ENCODE measurements at places on chromosomes 3 and 15.

GRCh38 chr15:68405378-68406250 is 26.3 kb downstream of the ITGA11 start:
- no peak for DNase-seq

DNA sequence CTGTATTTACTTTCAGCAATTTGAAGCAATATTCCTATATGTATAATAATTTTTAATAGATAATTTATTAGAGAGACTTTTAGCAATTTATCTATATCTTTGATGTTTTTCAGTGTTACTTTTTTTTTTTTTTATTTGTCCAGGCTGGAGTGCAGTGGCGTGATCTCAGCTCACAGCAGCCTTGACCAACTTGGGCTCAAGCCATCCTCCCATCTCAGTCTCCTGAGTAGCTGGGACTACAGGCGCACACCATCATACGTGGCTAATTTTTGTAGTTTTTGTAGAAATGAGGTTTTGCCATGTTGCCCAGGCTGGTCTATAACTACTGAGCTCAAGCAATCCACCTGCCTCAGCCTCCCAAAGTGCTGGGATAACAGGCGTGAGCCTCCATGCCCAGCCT is 25.3 kb upstream of the SLTM start:
- no peak for DNase-seq

- no peak for DNase-seq
These were observed 19.3 kb upstream of the NRROS start for GRCh38 chr3:196620161-196620604.

- no peak for DNase-seq
These were observed 457.5 kb upstream of the ALCAM start for GRCh38 chr3:104909198-104909597.

DNA sequence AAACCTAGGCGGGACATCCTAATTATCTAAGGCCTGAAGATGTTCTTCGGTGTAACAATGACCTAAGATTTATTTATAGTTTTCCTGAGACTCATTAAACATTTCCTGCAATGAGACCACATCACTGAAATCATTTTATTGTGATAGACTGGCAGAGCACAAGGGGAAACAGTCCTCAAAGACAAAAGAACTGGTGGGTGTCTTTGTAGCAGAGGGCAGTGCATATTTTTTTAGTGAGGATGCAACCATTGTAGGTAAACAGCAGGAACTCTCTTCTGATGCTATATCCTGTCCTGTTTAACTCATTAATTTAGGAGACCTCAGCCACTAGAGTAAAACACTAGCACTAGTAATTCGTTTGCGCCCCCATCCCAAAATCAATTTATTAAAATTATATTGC is 100.0 kb downstream of the MAGI1 start:
- DNase-seq, result no peak

GRCh38 chr3:126982126-126982470 is 817 bp upstream of the PLXNA1 start:
- peak; percentile 69 for DNase-seq

DNA sequence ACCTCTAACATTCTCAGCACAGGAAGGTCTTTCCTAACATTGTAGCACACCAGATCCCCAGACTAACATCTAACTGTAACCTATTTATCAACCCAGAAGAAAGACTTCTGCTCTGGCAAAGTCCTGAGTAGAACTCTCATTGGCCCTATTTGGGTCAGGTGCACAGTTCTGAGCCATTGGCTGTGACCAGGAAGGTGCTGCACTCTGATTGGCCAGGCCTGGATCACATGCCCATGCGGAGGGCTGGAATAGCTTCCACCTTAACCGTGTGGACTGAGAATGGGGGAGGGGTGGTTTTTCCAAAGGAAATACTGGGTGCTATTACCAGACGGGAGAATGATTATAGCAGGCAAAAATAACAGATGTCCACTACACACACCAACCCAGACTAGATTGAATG is 11.5 kb downstream of the FEZF2 start:
- no peak for DNase-seq

DNA sequence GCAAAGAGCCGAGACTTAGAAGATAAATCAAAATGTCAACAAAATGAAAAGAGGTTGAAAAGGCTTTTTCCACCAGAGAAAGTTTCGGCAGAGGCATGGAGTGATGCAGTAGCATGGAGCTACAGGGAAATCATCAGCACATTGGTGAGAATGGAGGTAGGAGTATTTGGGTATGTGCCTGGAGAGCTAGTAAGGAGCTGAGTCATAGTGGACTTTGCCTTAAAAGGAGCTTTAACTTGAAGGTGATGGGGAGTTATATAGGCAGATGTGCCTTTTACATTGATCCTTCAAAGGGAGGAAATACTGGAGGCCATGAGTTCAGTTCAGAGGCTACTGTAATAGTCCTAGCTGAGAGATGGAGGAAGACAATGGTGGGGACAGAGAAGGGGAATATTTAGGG is 44.3 kb downstream of the IL5RA start:
- DNase-seq, result no peak

- no peak for DNase-seq
These were observed 37.8 kb downstream of the CCNL1 start for GRCh38 chr3:157122116-157122515.

- DNase-seq, result no peak
These were observed 148.4 kb downstream of the TNIK start for GRCh38 chr3:171311784-171312183.

GRCh38 chr3:72973031-72973723 is 23.4 kb upstream of the PPP4R2 start:
- no peak for DNase-seq

DNA sequence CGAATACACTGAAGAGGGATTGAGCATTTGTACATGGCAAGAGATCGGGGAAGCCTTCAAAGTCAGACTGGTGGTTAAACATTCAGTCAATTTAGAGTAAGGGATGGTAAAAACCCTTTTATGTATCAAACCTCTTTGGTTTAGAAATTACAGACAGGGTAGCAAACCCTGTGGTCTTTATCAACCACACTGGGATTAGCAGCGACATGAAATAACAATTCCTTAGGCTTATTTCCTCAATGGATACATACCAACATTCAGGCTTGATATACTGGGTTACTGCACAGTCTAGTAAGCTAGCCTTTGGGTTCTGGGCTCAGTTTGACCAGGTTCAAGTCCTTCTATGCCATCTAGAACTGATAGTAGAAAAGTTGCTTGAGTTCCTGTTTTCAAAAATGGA is 127.4 kb downstream of the THRB start:
- no peak for DNase-seq

DNA sequence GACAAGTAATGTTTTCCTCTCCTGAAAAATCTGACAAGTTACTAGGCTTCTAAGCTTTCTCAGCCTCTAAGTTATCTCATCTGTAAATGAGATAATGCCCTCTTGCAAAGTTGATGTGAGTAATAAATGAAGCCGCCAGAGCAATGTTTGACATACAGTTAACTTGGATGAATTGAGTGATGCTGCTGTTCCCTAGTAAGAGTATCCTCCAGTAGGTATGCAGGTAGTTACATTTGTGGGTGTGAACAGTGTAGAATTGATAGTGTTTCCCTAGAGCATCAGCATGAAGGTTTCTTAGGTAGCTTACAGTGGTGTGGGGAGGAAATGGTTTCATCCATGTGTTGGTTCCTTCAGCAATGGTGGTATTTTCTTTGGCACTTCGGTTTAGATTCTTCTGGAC is 3.4 kb downstream of the ATP2C1 start:
- DNase-seq, result no peak

DNA sequence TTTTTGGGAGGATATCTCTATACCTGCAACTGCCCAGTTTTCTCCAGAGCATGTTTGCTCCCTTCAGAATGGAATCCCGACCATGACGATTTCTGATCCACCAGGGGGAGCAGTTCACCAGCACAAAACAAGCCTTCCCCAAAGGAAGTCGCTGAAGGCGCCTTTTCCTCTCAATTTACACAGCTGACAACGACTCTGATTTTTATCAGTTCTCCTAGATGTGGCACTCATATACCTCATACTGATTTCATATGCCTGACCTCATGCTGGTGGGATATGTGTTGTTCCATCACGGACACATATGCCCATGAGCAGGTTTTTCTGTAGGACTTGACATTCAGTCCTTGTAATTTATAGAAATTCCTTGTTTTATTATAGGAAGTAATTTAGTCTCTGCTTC is 1028.2 kb downstream of the MCTP2 start:
- peak; percentile 43 for DNase-seq

GRCh38 chr15:96324192-96324895 is 6.2 kb upstream of the NR2F2 start:
- DNase-seq, result no peak

GRCh38 chr3:160804762-160805161 is 48.7 kb downstream of the PPM1L start:
- no peak for DNase-seq

GRCh38 chr15:98537516-98538060 is 110.8 kb upstream of the IGF1R start:
- no peak for DNase-seq

DNA sequence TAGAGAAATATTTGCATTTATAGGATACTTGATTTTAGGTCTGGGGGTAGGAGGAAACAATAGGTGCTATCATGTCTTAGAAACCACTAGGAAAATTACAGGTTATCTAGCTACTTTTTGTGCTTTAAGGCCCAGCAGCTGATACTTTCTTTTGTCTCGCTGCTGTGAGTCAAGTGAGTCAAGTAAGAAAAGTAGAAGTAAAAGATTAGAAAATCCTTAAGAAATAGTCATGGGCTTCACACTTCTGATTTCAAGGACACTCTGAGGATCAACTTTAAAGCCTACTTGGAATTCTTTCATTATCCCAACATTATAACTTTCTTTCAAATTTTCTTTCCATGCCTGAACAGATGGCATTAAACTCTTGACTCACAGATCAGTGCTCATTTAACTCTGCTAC is 95.2 kb upstream of the RBMS3 start:
- DNase-seq, result no peak

GRCh38 chr15:38691965-38692788 is 127.6 kb upstream of the RASGRP1 start:
- no peak for DNase-seq

GRCh38 chr3:73813291-73813690 is 188.6 kb upstream of the PDZRN3 start:
- DNase-seq, result no peak

GRCh38 chr3:73503781-73504180 is 121.0 kb downstream of the PDZRN3 start:
- no peak for DNase-seq

DNA sequence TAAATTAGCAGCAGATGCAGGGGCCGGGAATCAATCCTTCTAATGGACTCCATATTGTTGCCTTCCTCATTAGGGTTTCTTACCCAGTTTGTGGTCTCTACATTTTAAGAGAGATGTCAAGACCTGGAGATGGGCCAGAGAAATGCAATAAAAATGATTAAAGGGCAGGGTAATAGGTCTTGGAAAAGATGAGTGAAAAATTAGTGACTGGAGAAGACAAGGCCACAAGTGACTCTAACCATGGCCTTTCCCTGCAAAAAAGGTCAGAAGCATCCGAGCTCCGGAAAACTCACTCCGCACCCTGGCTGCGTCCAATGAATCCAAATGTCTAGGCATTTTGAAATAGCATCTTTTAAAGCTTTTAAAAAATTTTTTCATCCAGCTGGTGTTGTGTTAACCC is 152.8 kb downstream of the ARRDC4 start:
- DNase-seq, result no peak

DNA sequence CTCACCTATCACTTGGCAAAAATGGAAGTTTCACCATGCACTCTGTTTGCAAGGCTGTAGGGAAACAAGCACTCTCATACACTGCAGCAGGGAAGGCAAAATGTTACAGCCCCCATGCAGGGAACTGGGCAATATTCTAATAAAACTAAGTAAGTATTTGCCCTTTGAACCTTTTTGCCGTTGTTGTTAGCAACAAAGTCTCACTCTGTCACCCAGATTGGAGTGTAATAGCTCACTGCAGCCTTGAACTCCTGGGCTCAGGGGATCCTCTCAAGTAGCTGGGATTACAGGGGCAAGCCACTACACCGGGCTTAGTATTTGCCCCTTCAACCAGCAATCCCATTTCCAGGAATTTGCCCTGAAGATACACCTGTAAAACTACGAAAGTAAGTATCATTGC is 122.5 kb downstream of the TBC1D5 start:
- no peak for DNase-seq

Data from activated naive CD4-positive, alpha-beta T cell treated with anti-CD3 and anti-CD28 coated beads, Interleukin-2, amount 50 U/mL, for 16 hours (primary cell).